ENCODE measurements at places on chromosomes 2 and 18.
A peak's percentile ranks its signal among the peaks of the same experiment; 100 is the strongest.

- peak; percentile 34 for DNase-seq
Measured at GRCh38 chr2:37583402-37583801, 88.0 kb downstream of the CDC42EP3 start.

- peak; percentile 50 for DNase-seq
Measured at GRCh38 chr2:39902103-39902502, 123.0 kb upstream of the THUMPD2 start.

- peak; percentile 56 for DNase-seq
Measured at GRCh38 chr18:40841467-40841866, 1113.6 kb upstream of the PIK3C3 start.

DNA sequence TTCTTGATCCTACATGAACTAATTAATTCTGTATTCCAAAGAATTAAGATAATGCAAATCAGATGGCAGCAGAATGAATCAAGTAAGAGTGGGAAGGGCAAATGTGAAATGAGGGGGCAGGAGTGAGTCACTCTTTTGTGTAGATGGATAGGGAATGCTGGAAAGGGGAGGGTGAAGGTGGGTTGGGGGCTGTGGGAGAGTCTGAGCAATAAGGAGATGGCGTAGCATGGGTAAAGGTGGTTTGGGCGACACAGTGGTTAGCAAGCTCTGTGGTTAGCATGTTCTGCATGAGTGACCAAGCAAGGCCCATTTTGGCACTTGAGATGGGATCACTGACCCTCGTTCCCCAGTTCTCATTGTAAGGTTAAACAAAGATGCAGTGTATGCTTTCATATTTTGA, 20.4 kb downstream of the GPD2 start:
- DNase-seq = no peak

DNA sequence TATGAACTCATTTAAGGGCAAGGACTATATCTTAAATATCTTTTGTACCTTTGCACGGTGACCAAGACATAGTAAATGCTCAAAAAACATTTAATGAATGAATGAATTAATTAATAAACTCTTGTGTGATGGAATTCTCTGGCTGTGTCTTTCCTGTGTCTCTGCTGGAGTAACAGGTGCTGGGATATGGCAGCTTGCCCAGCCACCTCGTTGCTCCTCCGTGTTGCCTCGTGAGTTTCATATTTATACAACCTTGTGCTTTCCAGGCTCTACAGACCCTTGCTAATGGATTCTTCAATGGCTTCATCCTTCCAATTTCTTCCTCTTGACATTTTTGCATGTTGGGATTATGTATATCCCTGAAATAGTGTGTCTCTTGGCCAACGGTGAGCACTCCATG, 30.4 kb downstream of the CTAGE1 start:
- DNase-seq = no peak

DNA sequence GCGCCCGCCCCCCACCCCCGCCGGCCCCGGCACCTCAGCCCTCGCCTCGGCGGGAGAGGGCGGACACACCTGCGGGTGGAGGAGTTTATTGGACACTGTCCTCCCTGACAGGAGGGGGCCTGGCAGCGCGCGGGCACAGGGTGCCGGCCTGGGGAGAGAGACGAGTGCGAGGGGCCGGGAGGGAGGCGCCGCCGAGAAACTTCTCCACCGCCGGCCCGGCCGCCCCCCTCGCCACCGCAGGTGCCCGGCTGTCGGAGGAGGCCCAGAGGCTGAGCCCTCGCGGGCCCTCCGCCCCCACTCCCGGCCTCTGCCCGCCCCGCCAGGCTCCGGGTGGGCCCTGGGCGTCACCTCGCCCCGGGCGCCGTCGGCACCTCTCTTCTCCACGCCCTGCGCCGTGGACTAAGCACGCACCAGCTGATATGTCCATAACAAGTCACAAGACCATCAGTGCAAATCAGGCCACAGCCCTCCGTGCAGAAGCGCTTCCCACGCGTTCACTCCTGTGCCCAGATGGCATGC, 311.3 kb downstream of the CELF4 start:
- DNase-seq = no peak

DNA sequence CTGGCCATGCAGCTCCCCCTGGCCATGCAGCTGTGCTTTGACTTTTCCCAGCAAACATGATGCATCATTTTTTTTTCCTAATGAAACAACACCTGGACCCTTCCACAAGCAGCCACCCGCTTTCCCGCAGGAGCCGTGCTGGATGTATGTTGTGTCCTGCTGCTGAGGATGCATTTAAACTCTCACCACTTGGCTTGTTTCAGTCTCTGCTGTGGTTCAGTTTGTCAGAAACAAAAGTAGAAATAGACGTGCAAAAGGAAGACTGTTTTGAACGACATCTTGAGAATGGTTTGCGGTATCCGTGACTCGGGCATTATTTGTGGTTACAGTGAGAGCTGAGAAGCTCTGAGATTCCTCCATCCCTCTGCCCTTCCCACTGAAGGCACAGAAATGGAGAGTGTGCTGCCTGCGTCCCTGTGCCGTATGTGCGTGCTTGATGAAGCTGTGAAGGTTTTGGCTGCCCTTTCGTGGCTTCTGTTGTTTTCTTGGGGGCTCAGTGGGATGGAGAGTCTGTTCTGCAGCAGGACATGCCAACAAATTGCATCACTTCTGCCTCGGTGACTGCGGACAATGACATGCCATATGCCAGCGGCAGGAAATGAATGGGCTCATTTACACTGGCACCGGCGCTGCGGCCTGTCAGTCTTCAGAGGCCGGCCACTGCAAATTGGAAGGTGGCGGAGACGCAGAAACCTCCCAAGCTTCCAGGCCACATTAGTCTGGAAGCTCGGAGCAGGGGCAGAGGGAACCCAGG, 417.7 kb upstream of the SALL3 start:
- DNase-seq = no peak

GRCh38 chr2:202039278-202040078, 5.8 kb downstream of the FZD7 start:
- DNase-seq = no peak

DNA sequence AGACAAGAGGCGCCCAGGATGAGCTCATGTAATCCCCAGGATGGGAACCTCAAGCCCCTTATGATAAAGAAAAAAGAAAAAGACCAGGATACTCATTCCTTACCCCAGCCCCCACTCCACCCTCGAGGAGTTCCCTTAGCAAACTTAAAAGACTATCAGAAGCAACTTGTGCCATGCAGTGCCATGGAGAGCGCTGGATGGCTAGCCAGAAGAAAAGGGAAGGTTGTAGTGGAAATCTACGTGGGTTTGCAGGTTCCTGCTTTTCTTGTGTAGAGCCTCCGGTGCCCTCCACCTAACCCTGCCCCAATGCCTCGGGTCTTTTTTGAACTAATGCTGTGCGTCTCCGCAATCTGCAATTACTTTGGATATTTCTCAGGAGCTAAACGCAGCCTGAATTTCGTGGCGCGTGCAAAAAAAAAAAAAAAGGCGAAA, 16.2 kb upstream of the BCL11A start:
- DNase-seq = no peak

Measured in AG10803 (cell line).